ENCODE measurements at places on chromosomes 7 and 10.

DNA sequence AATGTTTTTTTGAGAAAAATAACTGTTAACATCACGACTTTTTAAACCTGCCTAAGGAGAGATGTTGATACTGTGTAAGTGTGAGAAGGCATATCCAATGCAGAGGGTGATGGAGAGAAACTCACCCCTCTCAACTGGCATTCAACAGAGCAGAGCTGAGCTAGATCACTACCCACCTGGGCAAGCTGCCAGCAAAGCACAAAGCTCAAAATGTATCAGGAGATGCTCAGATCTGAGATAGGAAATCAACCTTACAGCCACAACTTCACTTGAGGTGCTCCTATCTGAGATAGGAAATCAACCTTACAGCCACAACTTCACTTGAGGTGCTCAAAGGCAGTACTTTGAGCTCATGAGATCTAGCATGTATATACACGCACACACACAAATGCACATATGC is 151.5 kb upstream of the PDE1C start:
- DNase-seq = no peak

DNA sequence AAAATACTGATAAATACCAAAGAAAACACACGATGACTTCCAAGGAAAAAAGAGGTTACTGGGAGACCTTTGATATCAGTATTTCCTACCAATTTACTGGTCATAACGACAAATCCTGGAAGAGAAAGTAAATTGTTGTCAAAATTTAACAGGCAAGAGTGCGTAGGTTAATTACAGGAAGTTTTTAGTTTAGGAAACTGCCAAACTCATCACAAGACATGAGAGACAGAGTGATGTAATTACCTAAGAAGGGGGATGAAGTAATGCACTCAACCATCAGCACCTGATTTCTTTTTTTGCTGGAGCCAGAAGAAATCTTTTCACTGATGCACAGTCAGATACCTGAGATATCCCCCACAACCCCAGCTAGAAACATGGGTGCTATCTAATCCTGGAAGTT is 16.8 kb downstream of the MACC1 start:
- DNase-seq = no peak

DNA sequence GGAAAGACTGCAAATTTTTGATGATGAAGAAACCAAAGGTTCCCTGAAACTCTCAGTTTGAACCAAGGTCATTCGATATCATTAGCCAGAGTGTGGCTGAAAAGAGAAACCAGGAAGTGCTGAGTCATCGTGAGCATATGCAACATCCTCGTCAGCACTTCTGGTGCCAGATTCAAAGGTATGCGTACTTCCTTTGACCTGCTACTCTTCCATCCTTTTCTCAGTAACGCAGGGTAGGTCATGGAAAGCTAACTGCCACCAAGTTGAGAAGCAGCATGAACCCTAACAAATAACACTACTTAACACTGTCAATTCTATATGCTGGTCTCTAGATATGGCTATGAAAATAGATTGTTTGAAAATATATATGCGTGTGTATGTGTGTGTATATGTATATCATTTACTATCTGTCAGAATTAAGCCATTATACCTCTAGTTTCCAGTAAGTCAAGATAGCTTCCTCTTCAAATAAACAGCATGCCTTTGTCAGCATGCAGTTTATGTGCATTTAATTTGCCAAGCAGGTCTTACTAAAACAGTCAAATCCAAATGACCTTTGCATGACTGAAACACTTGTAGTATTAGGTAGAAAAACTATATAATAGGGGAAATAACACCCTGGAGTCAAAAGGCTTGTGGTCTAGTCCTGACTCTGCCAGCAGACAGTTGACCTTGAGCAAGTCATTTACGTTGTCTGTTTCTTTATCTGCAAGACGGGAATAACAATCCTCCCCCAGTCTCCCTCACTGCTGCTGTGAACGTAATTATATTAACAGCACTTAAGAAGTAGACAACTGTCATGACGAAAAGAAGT is 26.4 kb downstream of the CDK6 start:
- DNase-seq = peak; percentile 84

- peak; percentile 43 for DNase-seq
Observed at GRCh38 chr10:90787393-90788198, 70.2 kb downstream of the HTR7 start.

DNA sequence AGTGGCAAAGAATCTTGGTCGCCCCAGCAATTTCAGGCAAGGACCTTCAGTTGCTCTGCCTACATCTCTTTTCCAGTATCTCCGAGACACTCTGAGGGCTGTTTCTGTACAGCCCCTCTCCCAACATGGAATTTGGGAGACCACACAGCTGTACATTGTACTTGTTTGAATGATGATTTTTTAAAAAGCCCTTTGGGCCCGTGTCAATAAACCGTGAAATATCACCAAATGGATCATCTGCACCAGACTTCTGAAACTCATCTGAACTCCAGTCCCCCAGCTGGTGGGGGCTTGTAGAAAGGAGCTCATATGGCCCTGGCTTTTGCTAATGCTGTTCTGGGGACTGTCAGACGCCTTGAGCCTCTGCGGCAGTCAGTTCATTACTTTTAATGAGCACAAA is 374.9 kb downstream of the BBS9 start:
- no peak for DNase-seq
